Stimulated activated CD8-positive, alpha-beta memory T cell treated with anti-CD3 and anti-CD28 coated beads, Interleukin-2, amount 100 ng/mL, for 1 hour (primary cell): ENCODE measurements at places on chromosomes 12 and 14.

DNA sequence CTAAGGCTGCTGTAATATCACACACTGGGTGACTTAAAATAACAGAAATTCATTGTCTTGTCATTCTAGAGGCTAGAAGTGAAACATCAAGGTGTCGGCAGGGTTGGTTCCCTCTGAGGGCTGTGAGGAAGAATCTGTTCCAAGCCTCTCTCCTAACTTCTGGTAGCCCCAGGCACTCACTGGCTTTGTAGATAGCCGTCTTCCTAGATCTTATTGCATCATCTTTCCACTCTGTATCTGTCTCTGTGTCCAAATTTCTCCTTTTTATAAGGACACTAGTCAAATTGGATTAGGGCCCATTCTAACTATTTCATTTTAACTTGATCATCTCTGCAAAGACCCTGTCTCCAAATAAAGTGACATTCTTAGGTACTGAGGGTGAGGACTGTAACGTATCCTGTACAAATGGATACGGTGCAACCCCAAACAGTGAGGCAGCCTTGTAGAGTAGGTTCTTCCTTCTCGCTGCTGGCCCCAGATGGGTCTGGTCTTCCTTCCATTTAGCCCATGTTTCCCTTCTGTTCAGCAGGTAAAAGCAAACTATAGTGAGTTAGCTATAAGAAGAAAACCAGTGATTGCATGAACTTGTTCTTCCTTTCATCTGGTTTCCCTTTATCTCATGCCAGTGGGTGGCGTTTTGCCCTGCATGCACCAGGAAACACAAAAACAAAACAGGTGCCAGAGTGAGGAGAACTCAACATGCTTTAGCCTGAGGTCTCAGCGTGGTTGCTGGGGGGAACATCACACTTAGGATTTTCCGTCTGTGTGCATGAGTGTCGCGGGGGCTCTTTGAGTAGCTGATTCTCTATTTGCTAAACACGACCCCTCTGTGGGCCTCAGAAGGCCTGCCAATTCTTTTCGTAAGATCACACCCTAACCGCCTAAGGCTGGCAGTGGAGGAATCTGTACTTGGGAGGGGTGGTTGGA lies 19.5 kb downstream of the TTC9 start:
- DNase-seq, result no peak

- no peak for DNase-seq
Observed at GRCh38 chr14:77175843-77176242, 5.8 kb upstream of the TMEM63C start.

- no peak for DNase-seq
Observed at GRCh38 chr14:24013654-24014514, 25.2 kb downstream of the DHRS4L2 start.

DNA sequence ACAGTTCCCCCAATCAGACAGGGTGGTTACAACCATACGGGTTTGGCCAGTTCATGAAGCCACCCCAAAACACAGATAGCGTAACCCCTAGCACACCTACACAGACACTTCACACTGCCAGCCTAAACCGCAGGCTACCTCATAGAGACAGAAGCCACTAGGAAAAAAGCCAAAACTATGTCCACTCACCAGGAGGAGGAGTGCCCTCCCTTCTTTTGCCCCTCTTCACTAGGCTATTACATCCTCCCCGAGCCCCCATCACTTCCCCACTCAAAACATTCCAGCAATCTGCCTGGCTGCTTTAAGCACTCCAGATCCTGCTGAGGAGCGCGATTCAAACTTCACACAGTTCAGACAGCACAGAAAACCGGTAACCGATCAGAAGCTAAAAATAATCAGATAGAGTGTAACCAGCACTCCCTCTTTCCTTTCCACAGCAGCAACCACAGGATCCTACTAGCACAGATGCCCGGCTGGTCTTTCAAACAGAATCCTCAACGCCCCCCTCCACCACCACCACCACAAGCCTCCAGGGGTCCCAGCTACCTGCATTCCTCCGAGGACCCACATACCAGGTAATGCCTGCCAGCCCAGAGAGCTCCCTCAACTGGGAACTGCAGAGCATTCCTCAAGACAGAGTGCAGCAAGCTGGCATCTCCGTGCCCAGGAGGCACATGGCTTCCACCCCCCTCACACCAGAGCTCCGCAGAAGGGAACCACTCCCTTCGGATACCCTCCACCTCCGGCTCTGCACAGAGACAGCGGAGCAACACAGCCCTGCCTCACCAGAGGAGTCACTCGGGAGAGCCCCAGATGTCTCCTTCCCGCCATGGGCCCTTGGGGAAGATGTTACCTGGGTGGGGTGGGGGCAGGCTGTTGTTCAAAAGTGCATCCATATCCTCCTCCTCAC lies 1.5 kb downstream of the CHD4 start:
- no peak for DNase-seq

DNA sequence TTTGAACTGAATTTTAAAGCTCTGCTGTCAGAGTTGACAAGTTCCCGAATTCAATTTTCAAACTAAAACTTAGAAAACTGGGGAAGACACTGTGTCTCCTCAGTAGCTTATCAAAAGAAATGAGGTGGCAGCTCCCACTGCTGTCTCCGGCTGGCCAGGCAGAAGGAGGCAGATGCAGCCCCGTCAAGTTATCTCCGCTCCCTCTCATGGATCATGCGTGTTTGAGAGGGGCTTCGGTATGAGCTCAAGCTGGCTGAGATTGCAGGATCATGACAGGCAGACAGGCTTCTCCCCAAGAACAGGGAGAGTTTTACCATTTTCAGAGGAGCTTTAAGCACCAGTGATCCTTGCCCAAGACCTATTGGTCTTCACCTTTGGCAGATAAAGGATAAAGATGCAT lies 88.8 kb downstream of the NEDD1 start:
- no peak for DNase-seq

DNA sequence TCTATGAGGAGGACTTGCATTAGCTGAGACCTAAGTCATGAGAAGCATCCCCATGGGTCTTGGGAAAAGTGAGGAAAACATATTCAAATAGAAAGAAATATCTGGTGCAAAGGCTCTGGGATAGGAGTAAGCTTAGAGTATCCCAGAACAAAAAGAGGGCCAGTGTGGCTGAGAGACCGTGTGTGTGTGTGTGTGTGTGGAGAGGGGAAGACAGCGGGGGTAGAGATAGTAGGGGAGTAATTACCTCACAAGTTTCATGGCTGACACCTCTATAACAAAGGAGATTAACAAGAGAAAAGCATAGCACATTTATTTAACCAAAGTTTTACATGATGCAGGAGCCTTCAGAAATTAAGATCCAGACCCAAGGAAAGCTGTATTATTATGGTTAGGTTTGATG lies 440.5 kb downstream of the RAD51B start:
- DNase-seq, result no peak

DNA sequence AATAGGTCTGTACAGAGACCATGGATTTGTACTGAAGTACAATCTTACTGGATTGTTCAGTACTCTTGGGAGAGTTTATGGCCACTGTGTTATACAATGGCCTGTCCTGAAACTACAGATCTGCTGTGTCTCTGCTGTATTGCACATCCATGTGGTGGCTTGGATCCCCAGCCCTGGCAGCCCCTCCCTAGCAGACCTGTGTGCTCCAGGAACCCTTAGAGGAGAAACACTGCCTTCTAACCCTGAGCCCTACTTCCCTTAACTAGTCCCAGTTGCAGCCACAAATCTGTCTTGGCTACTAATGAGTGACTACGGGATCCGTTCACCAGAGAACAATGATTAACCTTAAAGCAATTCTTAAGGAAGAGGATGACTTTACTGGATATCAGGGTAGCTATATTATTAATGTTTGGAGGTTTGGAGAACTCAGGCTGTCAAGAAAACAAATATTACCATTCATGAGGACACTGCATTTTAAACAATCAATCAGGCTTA lies 27.7 kb downstream of the RNF34 start:
- DNase-seq, result no peak

GRCh38 chr12:57001448-57001906 lies 4.9 kb downstream of the ZBTB39 start:
- DNase-seq, result peak; percentile 46

- no peak for DNase-seq
Observed at GRCh38 chr12:89225808-89226411, 126.4 kb downstream of the DUSP6 start.

DNA sequence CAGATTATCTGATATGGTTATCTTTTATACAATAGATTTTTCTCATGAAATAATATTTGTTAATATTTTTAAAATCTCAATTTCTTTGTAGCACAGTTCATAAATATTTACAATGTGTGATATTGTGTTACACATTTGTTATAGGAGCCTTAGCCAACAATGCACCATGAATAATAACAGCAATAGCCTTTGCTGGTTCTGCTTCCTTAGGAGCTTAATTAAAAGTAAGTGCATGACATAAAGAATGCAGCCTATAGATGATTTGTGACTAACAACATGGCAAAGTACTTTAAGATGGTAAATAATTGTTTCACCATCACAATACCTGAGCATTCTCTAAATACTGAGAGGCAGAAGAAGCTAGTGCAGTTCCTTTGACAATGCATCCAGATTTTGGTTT lies 156.3 kb upstream of the RASSF8 start:
- DNase-seq, result no peak

GRCh38 chr14:50619569-50620141 lies 48.5 kb downstream of the SAV1 start:
- DNase-seq, result no peak

DNA sequence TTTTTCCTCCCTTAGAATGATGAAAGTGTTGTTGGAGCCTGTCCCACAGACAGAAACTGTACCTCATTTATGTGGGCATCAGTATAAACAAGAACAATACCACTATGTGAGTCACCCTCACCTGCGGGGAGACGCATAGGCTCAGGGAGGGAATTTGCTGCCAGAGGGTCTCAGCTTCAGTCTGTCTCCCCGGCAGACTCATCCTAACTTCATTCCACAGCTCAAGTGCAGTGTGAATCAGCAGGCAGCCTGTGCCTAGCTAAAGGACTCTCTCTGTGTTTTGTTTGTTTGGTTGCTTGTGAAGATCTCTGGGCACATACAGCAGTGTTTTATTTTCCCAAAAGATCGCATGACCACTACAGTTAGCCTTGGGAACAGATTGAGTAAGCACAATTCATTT lies 98.9 kb downstream of the PRKCH start:
- DNase-seq, result no peak

DNA sequence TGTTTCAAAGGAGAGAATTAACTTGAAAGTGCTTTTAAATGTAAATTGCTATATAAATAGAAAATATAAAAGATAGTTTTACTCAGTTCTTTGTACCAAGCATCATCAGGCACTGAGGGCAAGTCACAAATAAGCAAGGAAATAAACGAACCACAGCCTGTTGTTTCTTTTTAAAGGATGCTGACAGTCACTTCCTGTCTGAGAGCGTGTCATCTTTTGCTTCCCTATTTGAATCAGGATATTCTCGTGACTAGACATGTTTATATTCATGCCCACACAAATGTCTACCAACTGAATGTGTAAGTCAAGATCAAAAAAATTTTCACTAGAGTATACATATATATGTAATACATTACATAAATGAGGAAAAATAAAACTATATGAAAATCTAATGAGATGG lies 31.4 kb upstream of the SLC2A13 start:
- DNase-seq, result no peak

GRCh38 chr14:27392153-27392552 lies 794.3 kb upstream of the NOVA1 start:
- DNase-seq, result no peak

DNA sequence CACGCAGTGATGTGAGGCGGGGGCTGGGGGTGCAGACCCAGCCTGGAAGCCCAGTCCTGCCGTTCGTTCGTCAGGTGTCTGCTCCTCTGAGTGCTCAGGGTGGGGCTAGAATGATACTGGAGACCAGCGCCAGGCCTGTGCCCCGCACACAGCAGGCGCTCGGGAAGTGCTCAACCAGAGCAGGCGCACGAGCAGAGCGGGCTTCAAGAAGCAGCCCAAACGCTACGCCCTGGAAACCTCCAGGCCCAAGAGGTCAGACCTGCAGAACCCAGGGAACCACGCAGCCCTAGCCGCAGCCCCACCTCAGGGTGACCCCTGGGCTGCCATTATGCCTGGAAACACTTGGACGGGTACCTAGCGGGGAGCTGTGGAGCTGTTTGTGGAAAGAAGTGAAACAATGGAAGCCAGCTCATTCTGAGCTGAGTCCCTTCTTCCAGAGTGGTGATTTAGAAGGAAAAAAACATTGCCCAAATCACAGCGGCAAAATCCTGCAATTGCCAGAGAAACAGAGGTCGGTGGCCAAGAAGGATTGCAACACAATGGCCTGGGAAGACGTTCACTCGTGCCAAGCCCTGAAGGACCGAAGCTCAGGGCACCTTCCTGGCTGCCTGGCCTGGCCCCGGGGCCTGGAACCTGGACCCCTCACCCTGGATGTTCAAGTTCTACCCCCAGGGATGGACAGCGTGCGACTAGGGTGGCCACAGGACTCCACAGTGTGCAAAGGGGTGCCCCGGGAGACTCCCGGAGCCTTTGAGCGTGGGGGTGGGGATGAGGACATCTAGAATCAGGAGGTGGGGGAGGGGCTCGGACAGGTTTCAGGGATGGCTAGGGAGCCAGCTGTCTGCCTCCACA lies 40.4 kb upstream of the DIO3 start:
- DNase-seq, result no peak

DNA sequence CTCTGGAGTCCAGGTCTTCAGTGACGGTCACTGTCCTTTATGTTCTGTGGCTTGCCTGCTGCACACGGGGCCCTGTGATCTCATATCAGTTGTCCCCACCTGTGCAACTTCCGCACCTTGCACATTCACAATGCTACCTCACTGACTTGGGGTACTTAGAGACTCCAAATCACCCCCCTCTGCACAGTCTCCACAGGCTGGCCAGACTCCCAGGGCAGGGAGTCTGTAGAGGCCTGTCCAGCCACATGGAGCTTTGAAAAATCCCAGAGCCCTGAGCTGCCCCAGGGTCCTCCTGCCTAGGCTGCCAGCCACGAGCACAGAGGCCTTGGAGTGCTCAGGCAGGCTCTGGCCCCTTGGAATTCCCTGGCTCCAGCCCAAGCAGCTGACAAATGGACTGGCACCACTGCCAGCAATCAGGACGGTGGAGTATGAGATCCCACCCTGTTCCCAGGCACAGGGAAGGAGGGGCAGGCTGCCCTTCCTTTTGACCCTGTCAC lies 26.4 kb downstream of the CMKLR1 start:
- no peak for DNase-seq

GRCh38 chr12:84136862-84137367 lies 775.7 kb downstream of the SLC6A15 start:
- DNase-seq, result no peak

DNA sequence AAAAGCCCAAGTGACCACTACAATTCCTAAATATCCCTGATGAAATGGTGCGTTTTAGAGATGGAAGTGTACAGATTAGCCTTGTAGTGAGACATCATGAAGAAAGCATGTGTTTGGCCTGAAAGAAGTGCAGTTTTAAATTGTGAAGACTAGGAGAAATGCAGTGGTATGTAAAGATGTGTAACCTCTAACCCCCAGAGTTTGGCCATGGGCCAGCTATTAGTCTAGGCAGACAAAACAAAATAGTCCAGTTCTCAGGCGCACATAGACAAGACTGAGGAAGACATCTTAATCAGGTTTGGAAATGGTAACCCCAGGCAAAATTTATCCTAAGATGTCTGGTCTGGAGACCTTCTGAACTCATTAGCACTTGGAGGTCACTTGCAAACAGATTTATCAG lies 23.4 kb downstream of the WBP11 start:
- DNase-seq, result no peak
